H9 (cell line): ENCODE measurements at places on chromosomes 1 and 21.

DNA sequence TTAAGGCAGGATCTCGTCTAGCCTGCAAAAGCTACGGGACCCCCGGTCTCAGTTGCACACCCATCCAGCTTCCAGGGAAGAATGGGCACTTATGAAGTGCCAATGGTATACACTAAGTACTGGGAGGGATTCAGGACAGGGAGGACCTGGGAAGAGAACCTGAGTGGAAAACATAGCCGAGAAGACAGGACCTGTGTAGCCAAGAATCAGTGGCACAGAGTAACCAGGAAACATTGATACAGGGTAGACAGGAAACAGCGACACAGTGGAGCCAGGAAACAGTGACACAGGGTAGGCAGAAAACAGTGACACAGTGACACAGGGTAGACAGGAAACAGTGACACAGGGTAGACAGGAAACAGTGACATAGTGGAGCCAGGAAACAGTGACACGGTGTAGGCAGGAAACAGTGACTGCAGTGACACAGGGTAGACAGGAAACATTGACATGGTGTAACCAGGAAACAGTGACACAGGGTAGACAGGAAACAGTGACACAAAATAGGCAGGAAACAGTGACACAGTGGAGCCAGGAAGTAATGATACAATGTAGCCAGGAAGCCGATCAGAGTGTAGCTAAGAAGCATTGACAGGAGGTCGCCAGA lies 138.0 kb upstream of the ARHGEF16 start:
- no peak for DNase-seq

GRCh38 chr1:190046231-190046630 lies 431.4 kb downstream of the BRINP3 start:
- no peak for DNase-seq

DNA sequence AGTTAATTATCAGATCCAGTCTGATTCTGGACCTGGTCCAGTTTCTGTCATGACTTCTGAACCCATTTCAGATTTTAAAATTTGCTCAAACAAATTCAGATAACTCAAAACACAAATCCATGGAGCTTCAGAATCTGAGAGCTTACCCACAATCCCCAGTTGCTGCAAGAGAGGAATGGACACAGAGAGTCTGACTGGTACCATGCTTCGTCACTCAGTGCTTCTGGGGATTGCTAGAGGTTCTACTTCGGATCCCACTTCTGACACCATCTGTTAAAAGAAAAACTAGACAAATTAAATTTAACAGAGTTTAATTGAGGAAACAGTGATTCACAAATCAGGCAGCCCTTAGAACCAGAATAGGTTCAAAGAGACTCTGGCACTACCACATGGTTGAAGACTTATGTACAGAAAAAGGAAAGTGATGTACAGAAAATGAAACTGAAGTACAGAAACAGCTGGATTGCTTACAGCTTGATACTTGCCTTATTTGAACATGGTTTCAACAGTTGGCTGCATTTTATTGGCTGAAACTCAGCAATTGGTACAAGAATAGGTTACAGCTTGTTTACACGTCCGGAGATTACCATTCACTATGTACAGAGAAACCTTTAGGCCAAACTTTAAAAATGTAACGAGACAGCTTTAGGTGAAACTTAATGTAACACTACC lies 60.7 kb upstream of the TEKT2 start:
- no peak for DNase-seq

DNA sequence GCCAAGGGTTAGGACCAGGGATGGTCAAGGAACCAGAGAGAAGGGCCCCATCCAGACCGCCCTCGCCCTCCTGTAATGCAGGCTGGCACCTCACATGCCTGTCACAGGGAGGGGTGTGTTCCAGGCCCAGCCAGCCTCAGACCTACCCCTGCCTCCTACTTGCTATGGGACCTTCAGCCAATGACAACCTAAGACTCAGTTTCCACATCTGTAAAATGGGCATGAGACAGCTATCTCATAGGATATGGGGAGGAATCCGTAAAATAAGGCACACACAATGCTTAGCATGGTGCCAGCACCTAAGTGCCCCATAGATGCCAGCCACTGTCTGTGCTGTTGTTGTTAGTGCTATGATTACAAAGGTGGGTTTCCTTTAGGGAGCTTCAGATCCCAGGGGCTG lies 7.9 kb downstream of the KIF17 start:
- DNase-seq = no peak
